ENCODE measurements at places on chromosomes 6 and 20.

GRCh38 chr6:37625591-37626374 is 71.9 kb downstream of the MDGA1 start:
- DNase-seq = no peak

DNA sequence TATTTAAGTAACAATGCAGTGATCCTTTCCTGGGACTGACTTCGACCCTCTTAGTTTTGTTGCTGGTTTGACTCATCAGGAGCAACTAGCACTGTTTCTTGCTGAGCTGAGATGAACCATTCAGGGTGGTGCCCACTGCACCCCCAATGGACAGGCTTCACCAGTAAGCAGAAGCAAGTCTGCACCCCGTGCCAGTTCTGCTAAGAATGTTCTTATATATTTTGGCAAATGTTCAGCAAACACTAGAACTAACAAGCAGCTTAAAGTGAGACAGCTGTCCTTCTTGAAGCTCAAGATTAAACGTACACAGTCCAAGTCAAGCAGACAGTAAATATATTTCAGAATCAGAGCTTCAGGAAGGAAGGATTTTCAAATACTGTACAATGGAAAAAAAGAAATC is 561.3 kb upstream of the CDH4 start:
- no peak for DNase-seq

GRCh38 chr6:52562911-52563310 is 13.9 kb downstream of the TRAM2 start:
- no peak for DNase-seq

DNA sequence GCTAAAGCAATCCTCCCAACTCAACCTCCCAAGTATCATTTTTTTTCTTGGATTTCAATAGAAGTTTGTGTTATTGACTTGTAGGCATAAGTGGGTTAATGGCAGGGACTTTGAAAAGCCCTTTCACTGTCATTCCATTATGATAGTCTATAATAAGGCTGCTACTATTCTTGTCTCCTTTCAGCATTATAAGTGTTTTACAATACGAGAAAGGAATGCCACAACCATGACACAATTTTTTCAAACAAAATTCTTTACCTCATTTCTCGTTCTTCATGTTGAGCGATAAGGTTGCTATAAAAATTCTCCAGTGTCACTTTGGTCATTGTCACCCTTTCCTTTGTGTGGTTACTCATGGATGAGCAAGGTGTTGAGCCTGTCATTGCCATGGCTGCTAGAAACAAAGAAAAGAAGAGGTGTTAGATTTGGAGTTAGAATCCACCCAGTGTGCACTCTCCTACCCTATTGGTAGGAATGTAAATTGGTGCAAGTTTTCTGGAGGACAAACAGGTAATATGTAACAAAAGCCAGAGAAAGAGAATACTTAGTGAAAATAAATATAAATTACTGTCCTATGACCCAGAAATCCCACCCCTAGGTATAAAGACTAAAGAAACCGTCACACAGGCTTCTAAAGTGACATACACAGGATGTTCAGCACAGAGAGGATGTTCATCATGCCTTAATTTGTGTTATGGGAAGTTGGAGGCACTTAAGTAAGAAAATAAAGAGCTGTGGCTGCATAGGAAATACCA is 7.3 kb downstream of the STK38 start:
- no peak for DNase-seq

DNA sequence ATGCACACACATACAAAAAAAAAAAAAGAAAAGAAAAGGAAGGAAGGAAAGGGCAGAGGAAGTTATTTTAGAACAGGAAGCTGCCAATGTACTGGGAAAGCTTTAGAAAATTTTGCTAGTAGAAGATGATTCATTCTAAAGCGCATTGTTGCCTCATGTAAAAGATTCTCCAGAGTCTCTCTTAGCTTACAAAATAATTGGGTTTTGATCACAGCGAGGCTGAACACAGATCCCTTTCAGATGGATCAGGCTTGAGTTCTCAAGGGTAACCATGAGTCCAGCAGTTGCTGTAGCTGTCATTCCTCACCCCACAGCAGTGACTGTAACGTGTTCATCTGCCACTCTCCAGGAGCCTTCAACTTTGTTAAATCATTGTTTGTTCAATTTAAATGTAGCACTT is 81.9 kb downstream of the PHACTR2 start:
- no peak for DNase-seq

DNA sequence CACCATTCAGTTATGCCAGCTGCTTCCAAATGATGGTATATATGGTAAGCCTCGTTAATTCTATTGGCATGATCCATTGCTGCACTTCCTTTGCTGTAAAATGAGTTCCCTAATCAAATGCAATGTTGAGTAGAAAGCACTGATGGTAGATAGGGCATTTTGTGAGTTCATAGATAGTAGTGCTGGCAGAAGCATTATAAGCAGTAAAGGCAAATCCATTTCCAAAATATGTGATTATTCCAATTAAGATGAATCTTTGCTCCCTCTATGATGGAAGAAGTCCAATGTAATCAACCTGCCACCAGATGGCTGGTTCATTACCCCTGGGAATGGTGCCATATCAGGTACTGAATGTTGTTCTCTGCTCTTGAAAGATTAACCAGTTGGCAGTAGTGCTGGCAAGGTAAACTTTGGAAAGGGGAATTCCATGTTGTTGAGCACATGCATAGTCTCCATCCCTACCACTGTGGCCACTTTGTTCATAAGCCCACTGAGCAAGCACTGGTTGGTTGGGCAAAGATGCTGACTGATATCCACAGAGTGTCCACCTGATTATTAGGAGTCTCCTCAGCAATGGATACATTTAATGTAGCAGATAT is 5.6 kb upstream of the TBPL1 start:
- DNase-seq = no peak

GRCh38 chr20:38973107-38973506 is 11.0 kb downstream of the DHX35 start:
- no peak for DNase-seq

- no peak for DNase-seq
These were observed 23.0 kb downstream of the GMDS start for GRCh38 chr6:2222275-2222842.

GRCh38 chr6:137724018-137724403 is 143.0 kb upstream of the TNFAIP3 start:
- no peak for DNase-seq

- DNase-seq = no peak
These were observed 1077.6 kb upstream of the MAP3K7 start for GRCh38 chr6:91664327-91664959.

- no peak for DNase-seq
These were observed 414.0 kb downstream of the GJA1 start for GRCh38 chr6:121849477-121849876.

GRCh38 chr6:29847871-29848630 is 20.4 kb downstream of the HLA-G start:
- DNase-seq = peak; percentile 83

DNA sequence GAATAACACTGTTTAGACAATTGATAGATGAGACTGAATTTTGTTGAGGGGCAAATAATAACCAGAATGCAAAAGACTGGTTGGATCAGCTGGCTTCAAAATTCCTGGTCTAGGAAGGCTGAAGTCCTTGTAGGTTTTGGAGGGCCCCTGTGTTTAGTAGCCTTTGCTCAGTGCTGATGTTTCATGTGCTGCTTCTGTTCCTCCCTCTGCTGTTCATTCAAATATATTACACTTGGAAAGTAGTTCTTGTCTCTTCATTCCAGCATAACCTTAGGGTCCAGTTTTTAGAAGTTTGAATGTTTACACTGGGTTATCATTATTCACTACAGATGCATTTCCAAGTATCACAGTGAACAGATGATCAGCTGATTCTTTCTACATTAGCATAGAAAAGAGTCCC is 72.5 kb downstream of the FLRT3 start:
- no peak for DNase-seq

- no peak for DNase-seq
These were observed 19.4 kb upstream of the TOX2 start for GRCh38 chr20:43895235-43895634.

GRCh38 chr6:97687916-97688315 is 404.9 kb upstream of the MMS22L start:
- DNase-seq = no peak

- no peak for DNase-seq
These were observed 2.1 kb upstream of the OSBPL2 start for GRCh38 chr20:62236200-62236599.

DNA sequence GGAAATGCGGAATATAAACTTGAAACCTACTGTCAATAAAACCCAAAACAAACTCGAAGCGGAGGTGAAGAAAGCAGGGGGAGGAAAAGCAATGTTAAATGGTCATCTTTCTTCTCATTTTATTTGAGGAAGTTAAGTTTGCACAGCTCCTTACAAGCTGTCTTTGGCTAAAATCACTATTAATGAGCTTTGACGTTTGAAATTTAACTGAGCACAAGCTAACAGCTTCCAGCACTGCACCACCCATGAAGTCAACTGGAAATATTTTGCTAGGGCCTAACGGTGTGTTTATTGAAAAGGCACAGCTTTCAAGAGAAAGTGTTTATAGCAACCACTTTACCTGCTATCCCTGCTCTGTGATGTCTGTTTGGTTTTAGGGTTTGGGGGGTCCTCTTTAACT is 103.8 kb downstream of the PKHD1 start:
- DNase-seq = no peak

DNA sequence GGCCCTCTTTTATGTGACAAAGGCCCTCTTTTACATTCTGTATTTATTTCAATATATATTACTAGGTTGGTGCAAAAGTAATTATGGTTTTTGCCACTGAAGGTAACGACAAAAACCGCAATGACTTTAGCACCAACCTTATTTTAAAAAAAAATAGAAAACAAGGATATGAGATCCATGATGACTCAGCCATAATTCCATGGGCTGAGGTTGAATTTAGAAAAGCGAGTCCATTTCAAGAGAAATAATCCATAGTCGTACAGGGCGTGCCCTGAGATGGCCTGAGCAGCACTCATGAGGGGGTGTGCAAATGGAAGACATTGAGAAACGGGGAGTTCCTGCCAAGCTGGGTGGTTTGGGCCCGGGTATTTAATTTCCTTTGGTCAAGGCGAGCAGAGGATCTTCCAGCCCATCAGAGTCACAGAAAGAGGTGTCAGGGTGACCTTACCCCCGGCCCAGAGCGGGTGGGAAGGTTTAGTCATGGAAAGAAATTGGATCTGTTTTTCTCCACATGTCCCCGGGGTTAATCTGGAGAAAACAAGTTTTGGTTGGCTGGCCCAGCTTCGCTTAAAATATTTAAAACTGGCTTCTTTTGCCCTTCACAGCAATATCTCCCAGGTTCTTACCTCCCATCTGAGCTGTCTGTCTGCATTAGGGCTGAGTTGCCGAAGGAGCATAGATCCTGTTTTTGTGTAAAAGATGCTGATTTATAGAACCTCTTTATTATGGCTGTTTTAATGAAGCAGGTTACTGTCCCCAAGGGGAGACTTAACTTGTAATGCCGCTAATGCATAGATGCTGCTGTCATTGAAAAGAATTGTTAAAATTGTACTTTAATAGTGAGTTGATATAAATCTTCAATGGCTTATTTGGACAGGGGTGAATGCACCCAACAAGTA is 255.6 kb downstream of the PREX1 start:
- no peak for DNase-seq

GRCh38 chr20:60693496-60694133 is 558.4 kb upstream of the CDH4 start:
- no peak for DNase-seq

DNA sequence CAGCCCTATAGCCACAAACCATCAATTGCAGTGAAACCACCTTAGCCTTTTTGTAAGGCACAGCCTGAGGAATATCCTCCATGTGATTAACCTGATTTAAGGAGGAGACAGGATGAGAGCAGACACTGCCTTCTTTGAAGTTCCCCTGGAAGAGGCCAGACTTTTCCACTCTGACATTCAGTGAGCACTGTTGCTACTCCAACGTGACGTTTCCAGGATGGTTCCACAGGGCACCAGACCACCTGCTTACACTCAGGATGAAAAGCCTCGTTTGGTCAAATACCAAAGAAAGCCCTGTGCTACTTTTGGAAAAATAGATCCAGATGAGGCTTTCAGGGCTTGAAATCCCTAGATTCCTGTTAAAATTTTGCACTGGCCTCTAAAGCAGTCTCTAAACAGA is 1102.1 kb upstream of the FLRT3 start:
- DNase-seq = no peak

DNA sequence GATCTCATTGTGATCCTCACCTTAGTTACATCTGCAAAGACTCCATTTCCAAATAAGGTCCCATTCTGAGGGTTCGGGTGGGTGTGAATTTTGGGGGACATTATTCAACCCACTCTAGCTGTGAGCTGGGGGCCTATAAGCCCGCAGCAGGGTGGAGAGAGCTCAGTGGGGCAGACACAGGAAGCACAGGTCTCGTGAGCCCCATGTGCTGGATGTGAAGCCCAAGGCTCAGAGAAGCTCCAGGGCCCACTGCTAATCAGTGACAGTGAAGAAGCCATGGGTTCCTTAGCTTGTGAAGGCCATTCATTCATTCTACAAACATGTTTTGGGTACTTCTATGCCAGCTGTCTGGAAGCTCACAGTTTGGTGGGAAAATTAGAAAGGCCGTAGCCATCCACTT is 47.5 kb downstream of the CHMP4B start:
- DNase-seq = no peak
